ENCODE measurements at places on chromosomes 2 and 18. TPM values are rescaled to one million over a fixed set of nuclear protein-coding genes. Genes with fewer than 3 reads are reported as not detected.

GRCh38 chr2:8674420-8675009 is 7.3 kb upstream of the ID2 start:
- DNase-seq = peak; percentile 44

The WDPCP gene
- 27.3 TPM for total RNA-seq

The POTEE gene
- total RNA-seq = not detected

The SH3YL1 gene
- 12.9 TPM for total RNA-seq

DNA sequence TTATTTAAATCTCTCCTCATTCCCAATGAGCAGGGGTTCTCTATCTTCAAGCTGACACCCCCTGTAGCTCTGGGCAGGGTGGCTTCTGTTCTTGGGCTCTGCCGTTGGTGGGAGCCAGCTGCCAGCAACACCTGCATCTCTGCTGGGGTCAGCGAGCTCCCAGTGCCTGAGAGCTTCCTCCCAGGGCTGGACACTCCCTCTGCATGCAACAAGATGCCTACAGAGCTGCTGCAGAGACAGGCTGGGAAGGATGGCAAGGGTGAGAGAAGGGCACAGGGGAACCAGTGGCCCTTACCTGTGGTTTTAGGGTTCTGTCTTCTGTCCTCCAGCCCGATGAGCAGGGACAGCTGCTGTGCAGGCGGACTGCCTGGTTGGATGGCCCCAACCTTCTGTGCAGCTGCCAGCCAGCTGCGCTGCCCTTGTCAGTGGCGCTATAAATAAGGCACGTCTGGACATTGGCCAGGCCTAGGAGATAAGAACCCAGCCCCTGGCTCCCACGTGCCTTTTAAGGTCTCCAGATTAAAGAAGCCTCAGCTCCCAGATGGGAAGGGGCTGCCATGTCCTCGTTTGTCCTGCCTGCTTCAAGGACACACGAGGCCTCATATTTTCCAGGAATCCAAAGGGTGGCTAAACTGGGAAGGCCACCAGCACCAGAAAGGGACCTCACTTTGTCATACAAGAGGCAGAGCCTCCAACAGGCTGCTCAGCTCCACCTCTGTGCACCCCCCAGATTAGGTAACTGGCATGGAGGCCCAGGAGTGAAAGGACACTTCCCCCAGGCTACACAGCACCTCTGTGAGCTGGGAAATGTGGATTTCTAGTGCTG is 39.5 kb upstream of the FHL2 start:
- DNase-seq = peak; percentile 87

GRCh38 chr2:12715258-12716031 is 1.3 kb upstream of the TRIB2 start:
- no peak for DNase-seq

- no peak for DNase-seq
Measured at GRCh38 chr2:100161945-100162620, 19.7 kb upstream of the AFF3 start.

All from cardiac septum (tissue), 1 donor.